ENCODE measurements at places on chromosomes 4 and X. TPM values are rescaled to one million over a fixed set of nuclear protein-coding genes. Genes with fewer than 3 reads are reported as not detected.

- H3K4me3 ChIP-seq: no peak overlapping the region
- no peaks in the 10 kb centered on the region for H3K27me3 ChIP-seq
- DNase-seq: peak; percentile 10
- no peaks in the 10 kb centered on the region for H3K4me1 ChIP-seq
- H3K36me3 ChIP-seq: no peaks in the 10 kb centered on the region
Measured at GRCh38 chrX:102339312-102340298, 92.6 kb downstream of the NXF2 start.

- H3K4me3 ChIP-seq: no peak overlapping the region
- no peaks in the 10 kb centered on the region for H3K27me3 ChIP-seq
- no peak for DNase-seq
- no peaks in the 10 kb centered on the region for H3K4me1 ChIP-seq
- no peak overlapping the region for H3K27ac ChIP-seq
Measured at GRCh38 chr4:44479731-44480130, 31.1 kb upstream of the KCTD8 start.

GRCh38 chrX:40273356-40274050 lies 175.7 kb upstream of the BCOR start:
- H3K36me3 ChIP-seq: no peaks in the 10 kb centered on the region
- no peak overlapping the region for H3K27ac ChIP-seq
- no peak for DNase-seq
- peaks cover 8% of the 10 kb centered on the region for H3K27me3 ChIP-seq
- no peak overlapping the region for H3K4me3 ChIP-seq

- no peaks in the 10 kb centered on the region for H3K27me3 ChIP-seq
- no peak overlapping the region for H3K4me3 ChIP-seq
- DNase-seq: no peak
Measured at GRCh38 chrX:136954930-136955329, 74.4 kb upstream of the RBMX start.

DNA sequence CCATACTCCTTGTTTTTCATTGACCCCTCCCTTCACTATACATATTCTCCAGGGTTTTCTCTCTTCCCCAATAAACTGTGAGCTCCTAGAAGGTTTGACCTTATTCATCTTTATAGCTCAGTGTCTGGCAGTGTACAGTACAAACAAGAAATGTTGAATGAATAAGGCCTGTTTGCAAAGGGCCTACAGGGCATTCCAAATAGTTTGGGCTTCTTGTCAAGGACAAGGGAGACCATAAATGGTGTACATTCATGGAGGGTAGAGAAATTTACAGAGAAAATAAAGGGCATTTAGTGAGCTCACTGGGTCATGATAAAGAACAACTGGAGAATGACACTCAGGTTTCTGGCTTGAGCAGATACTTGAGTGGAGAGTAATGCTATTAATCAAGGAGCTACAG lies 47.5 kb upstream of the EIF1AX start:
- H3K27ac ChIP-seq: no peak overlapping the region
- H3K4me1 ChIP-seq: no peaks in the 10 kb centered on the region
- peaks cover 16% of the 10 kb centered on the region for H3K36me3 ChIP-seq
- no peak for DNase-seq
- no peak overlapping the region for H3K4me3 ChIP-seq

DNA sequence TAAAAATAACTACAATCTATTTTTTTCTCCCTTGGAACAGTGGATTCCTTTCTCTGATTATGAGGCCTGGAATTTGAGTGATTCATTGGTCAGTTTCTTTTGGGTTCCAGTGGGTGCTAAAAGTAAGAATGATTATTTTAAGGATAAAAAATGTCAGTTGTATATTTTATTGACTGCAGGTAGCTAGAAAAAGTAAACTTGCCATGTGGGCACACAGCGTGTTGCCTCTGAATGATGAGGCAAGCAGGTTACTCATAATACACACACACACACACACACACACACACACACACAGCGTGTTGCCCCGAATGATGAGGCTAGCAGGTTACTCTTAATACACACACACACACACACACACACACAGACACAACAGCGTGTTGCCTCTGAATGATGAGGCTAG lies 13.8 kb downstream of the GALNT7 start:
- H3K4me3 ChIP-seq: no peak overlapping the region
- no peaks in the 10 kb centered on the region for H3K27me3 ChIP-seq
- peaks cover 16% of the 10 kb centered on the region for H3K36me3 ChIP-seq
- peaks cover 33% of the 10 kb centered on the region for H3K4me1 ChIP-seq
- DNase-seq: no peak

- peak overlapping the region; percentile 97 for H3K27ac ChIP-seq
- peak overlapping the region; percentile 66 for H3K4me3 ChIP-seq
- DNase-seq: peak; percentile 60
- H3K36me3 ChIP-seq: peaks cover 3% of the 10 kb centered on the region
- no peaks in the 10 kb centered on the region for H3K27me3 ChIP-seq
- H3K4me1 ChIP-seq: peaks cover 27% of the 10 kb centered on the region
Measured at GRCh38 chrX:2928191-2928582, 952 bp downstream of the ARSD start.

DNA sequence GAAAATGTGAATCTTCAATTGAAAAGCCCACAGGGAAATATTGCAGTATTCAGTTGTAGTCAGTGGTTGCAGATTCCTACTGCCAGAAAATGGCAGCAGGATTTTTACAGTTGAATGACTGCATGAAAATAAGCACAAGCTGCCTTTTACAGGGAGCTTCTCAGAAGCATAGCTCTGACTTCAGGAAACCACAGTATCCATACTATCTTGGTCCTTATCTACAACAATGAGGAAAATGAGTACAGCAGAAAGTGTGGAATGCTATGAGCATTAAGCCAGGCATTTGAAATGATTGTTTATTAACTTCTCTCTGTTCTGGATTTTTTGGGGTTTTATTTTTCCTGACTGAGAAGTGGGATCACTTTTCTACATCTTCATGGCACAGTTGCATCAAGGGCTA lies 34.6 kb upstream of the PRRG1 start:
- H3K27ac ChIP-seq: no peak overlapping the region
- no peaks in the 10 kb centered on the region for H3K36me3 ChIP-seq
- H3K4me1 ChIP-seq: peaks cover 7% of the 10 kb centered on the region
- no peak for DNase-seq
- no peaks in the 10 kb centered on the region for H3K27me3 ChIP-seq
- H3K4me3 ChIP-seq: no peak overlapping the region

DNA sequence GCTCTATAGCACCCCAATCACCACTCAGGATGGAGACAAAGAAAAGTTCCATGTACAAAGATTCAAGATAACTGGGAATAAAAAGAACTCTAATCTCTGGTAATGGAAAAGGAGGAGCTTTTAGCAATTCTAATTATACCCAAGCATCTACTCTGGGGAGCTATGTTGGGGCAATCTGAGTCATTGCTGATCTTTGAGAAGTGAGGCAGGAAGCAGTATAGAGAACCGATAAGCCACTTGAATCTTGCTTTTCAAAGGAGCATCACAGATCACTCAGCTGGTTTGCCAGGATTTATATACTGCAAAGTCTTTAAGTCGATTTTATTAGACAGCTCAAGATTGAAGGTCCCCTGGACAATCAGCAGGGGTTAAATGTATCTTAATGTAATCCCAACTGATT lies 220.0 kb downstream of the ENOX2 start:
- no peak overlapping the region for H3K27ac ChIP-seq
- H3K36me3 ChIP-seq: no peaks in the 10 kb centered on the region
- H3K27me3 ChIP-seq: no peaks in the 10 kb centered on the region
- 0 out of 2 replicates have a peak, but pooled peaks cover 5% of the 10 kb centered on the region for H3K4me1 ChIP-seq
- no peak for DNase-seq
- H3K4me3 ChIP-seq: no peak overlapping the region

- H3K27ac ChIP-seq: no peak overlapping the region
- no peak for DNase-seq
- no peaks in the 10 kb centered on the region for H3K36me3 ChIP-seq
- H3K4me3 ChIP-seq: no peak overlapping the region
- H3K27me3 ChIP-seq: peaks cover 6% of the 10 kb centered on the region
Measured at GRCh38 chr4:24117975-24118374, 228.1 kb upstream of the PPARGC1A start.

- peaks cover 36% of the 10 kb centered on the region for H3K4me1 ChIP-seq
- H3K27ac ChIP-seq: peak overlapping the region; percentile 51
- no peak for DNase-seq
- no peak overlapping the region for H3K4me3 ChIP-seq
Measured at GRCh38 chrX:22689290-22689689, 310.5 kb upstream of the DDX53 start.

DNA sequence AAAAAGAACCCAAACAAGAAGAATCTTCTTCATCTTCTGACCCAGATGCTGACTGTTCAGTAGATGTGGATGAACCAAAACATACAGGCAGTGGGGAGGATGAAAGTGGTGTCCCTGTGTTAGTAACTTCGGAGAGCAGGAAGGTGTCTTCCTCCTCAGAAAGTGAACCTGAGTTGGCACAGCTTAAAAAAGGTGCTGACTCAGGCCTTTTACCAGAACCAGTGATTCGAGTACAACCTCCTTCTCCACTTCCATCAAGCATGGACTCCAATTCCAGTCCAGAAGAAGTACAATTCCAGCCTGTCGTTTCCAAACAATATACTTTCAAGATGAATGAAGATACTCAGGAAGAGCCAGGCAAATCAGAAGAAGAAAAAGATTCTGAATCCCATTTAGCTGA lies 307.0 kb downstream of the ANK2 start:
- peaks cover 8% of the 10 kb centered on the region for H3K4me1 ChIP-seq
- DNase-seq: no peak
- H3K27me3 ChIP-seq: no peaks in the 10 kb centered on the region
- no peak overlapping the region for H3K4me3 ChIP-seq

- no peak overlapping the region for H3K27ac ChIP-seq
- H3K27me3 ChIP-seq: peaks cover 43% of the 10 kb centered on the region
- peaks cover 11% of the 10 kb centered on the region for H3K4me1 ChIP-seq
- H3K4me3 ChIP-seq: peak overlapping the region; percentile 81
- no peaks in the 10 kb centered on the region for H3K36me3 ChIP-seq
- DNase-seq: peak; percentile 83
Measured at GRCh38 chr4:127622921-127623796, 9.6 kb upstream of the INTU start.

GRCh38 chrX:23822841-23823240 lies 39.9 kb downstream of the SAT1 start:
- H3K27me3 ChIP-seq: no peaks in the 10 kb centered on the region
- H3K36me3 ChIP-seq: no peaks in the 10 kb centered on the region
- no peak overlapping the region for H3K27ac ChIP-seq
- no peak for DNase-seq
- H3K4me3 ChIP-seq: no peak overlapping the region
- 0 out of 2 replicates have a peak, but pooled peaks cover under 1% of the 10 kb centered on the region for H3K4me1 ChIP-seq

DNA sequence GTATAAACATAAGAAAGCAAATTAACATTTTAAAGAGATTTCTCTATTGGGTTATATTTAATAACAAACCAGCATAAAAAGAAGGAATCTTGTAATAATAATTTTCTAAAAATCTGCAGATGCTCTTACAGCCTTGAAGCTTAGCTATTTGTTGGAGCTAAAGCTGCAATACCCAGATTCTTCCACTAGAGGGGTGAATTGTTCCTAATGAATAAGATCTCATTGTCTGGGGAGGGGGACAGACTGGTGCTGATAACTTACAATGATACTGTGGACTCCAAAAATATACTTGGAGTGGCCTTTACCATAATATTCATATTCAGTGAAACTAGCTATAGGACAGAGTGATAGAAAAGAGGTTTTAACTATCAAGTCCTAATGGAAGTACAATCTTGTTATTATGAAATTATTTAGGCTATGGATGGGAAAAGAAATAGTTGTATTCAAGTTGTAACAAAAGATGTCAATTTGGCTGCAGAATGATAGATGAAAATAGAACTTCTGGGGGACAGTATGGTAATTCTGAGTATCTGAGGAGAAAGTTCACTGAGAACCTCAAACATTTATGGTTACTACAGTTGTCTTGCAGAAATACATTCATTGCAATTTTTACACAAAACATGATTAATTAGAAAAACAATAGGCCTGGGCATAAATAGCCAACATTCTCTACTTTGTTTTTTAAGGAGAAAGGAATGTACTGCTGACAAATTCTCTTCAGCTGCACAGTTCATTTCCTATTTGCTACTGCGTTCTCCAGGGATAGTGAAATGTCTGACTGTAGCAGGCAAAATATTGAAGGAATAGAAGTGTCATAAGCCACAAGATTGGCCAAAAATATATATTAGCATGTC lies 443.3 kb downstream of the GBA3 start:
- no peaks in the 10 kb centered on the region for H3K36me3 ChIP-seq
- no peak for DNase-seq
- no peak overlapping the region for H3K4me3 ChIP-seq
- peaks cover 21% of the 10 kb centered on the region for H3K4me1 ChIP-seq

- peak overlapping the region; percentile 54 for H3K4me3 ChIP-seq
- no peaks in the 10 kb centered on the region for H3K36me3 ChIP-seq
- DNase-seq: peak; percentile 23
- peaks cover 57% of the 10 kb centered on the region for H3K4me1 ChIP-seq
- no peaks in the 10 kb centered on the region for H3K27me3 ChIP-seq
Measured at GRCh38 chrX:31233941-31234496, 162.2 kb upstream of the FTHL17 start.

GRCh38 chr4:26503427-26503826 lies 13.1 kb upstream of the CCKAR start:
- no peaks in the 10 kb centered on the region for H3K4me1 ChIP-seq
- no peaks in the 10 kb centered on the region for H3K27me3 ChIP-seq
- no peak for DNase-seq
- H3K4me3 ChIP-seq: no peak overlapping the region

GRCh38 chr4:123043013-123043412 lies 120.6 kb upstream of the NUDT6 start:
- no peaks in the 10 kb centered on the region for H3K4me1 ChIP-seq
- H3K27me3 ChIP-seq: no peaks in the 10 kb centered on the region
- DNase-seq: no peak

DNA sequence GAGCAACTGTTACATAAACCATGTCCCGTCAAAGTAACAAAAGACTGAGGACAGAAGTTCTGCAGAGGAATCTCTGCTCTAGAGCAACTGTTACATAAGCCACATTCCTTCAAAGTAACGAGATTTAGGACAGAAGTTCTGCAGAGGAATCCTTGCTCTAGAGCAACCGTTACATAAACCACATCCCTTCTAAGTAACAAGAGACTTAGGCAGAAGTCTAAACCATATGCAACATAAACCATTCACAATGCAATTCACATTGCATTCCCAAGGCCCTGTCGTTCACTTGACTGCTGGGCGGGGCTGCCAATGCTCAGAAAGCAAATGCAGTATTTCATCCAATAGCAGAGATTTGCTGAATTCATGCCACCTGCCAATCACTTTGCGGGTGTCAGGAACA lies 124.4 kb upstream of the PUDP start:
- H3K27me3 ChIP-seq: no peaks in the 10 kb centered on the region
- H3K36me3 ChIP-seq: no peaks in the 10 kb centered on the region
- H3K27ac ChIP-seq: no peak overlapping the region
- H3K4me3 ChIP-seq: no peak overlapping the region
- no peak for DNase-seq
- no peaks in the 10 kb centered on the region for H3K4me1 ChIP-seq

Gene APELA
- total RNA-seq: 25.1 TPM

Gene CXCL6
- 3.8 TPM for total RNA-seq

Gene DCAF12L2
- total RNA-seq: 0.52 TPM

Gene SNX25
- 20.9 TPM for total RNA-seq

Gene TCEAL2
- 15.6 TPM for total RNA-seq

Gene SHOX
- not detected for total RNA-seq

Gene CFI
- not detected for total RNA-seq

Gene KDR
- total RNA-seq: 87.2 TPM

Gene PARM1
- total RNA-seq: 6.3 TPM

Gene ZNF732
- 30.2 TPM for total RNA-seq

Gene RELL1
- 12.5 TPM for total RNA-seq

All from WTC11 (cell line).